Epithelial cell of esophagus (primary cell): ENCODE measurements at places on chromosomes 1 and 21.

DNA sequence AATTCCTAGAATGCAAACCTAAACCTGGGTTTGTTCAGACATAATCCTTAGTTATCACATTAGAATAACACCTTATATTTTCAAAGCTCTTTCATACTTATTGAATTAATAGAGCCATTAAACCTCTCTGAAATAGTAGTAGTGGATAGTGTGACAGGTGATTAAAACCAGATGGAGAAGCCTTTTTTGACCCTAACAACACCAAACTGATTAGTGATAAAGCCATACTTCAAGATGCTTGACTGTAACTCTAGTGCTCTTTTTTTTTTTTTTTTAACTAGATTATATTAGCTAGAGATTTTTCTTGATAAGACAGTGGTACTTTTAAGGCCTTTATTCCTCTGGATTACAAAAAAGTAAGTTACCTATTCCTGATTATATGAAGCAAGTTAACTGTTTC is 190.1 kb downstream of the ST6GALNAC3 start:
- DNase-seq = no peak

DNA sequence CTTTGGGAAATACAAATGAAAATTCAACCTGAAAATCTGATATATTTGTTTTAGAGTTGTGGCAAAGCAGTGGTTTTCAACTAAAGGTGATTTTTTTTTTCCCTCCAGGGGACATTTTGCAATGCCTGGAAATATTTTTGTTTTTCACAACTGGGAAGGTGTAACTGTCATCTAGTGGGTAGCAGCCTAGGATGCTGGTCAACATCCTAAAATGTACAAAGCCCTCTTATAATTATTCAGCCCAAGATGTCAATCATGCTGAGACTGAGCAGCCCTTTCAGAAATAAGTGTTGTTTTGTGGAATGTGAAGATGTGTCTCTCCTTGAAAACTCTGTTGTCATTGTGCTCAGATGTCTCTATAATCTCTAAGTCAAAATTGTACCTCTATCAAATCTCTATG is 95.2 kb upstream of the NCAM2 start:
- DNase-seq = no peak

DNA sequence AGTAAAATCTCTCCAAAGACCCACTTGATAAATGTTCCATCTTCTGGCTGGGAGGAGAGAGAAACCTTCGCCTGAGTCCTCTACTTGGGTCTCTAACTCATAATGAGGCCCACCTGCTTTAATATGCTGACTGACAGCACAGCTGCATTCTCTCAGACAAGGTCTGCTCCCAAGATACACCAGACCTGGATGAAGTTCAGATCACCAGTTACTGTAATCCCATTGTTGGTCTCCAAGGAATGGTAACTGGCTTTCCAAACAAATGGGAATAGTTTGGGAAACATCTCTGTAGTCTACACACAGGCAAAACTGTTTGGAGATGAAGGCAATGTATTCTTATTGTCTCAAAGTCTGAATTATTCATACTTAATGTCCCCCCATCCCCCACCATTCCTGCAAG is 27.9 kb upstream of the COL24A1 start:
- DNase-seq = no peak

- DNase-seq = no peak
These were observed 363.6 kb upstream of the VAMP3 start for GRCh38 chr1:7407544-7407895.

GRCh38 chr1:213776969-213777368 is 210.8 kb upstream of the PROX1 start:
- DNase-seq = no peak

GRCh38 chr1:234231061-234231892 is 142.0 kb upstream of the COA6 start:
- DNase-seq = no peak

GRCh38 chr1:89974696-89975470 is 20.0 kb upstream of the ZNF326 start:
- DNase-seq = peak; percentile 42

DNA sequence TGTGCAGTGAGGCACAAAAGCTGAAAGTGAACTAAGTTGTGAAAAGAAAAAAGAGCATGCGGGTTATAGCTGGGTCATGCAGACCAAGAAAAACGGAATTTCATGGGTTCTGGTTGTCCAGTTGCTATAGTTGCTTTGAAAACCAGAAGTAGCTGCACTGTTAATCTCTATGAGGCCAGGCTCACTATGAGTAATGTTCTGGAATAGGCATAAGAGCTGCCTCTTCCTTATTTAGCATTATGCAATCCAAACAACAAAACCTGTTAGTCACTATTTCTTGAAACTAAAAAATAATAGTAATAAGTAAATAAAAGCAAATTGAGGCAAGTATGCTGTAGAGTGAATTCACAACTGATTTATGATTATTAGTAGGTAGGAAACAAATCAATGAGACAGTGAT is 1383.7 kb downstream of the MRPL39 start:
- peak; percentile 49 for DNase-seq

GRCh38 chr21:45334591-45335081 is 46.9 kb upstream of the POFUT2 start:
- DNase-seq = no peak
